ENCODE measurements at places on chromosomes 16 and 17.

DNA sequence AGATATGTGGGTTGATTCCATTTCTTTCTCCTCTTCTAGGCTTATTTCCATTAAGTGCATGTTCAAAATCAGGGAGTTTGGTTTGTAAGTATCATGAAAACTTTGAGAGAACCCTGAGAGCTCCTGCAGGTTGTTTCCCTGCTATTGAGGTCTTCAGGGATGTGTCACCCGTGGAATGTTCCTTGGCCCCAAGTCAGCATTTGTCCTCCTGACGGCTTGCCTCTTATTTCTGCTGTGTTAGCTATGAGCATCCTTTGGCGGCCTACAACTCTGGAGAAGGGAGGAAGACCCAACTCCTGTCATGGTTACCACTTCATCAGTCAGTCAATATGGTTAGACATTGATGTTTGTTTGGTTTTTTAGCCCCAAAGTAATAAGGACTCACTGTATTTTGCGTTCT is 180.8 kb downstream of the FTO start:
- no peak for DNase-seq

DNA sequence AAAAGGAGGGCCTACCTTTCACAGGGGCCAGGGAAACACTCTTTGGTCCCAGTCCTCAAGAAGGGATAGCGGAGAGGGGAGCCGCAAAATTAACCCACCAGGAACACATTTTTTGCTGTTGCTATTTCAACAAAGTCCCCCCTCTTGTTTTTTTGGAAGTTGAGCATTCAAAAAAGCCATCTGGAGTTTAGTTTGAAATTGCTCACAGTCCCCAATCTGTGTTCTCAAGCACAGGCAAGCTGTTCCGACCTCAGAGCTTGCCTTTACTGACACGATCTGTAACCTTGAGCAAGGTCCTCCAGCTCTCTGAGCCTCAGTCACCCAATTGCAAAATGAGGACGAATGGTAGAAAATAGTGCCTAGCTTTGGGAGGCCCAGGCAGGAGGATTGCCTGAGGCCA is 131.1 kb downstream of the ZNF423 start:
- no peak for DNase-seq

DNA sequence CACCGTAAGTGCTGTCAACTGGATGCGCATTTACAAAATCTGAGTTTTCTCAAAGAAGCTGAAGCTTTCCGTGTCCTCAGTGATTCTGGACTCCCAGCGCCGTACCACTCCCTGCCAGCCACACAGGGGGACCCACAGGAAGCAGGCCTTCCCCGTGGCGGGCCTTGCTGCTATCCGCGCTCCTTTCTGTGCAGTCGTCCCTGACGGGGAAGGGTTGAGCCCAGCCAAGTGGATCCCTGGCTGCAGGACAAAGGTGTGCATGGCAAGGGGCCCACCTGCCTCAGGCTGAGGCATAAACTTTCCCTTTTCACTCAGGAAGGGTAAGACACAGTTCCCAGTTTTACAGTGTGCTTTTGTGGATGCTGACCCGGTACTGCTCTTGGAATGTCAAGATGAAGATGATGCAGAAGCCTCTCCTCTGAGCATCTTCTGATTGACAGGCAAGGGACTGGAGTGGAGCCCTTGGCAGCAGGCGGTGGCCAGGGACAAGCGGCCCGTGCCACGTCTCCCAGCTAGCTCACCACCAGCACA is 93.0 kb downstream of the ANKRD11 start:
- no peak for DNase-seq

- DNase-seq, result no peak
These were observed 76.9 kb downstream of the WSB1 start for GRCh38 chr17:27370776-27371175.

Measured in choroid plexus epithelial cell (primary cell).